ENCODE measurements at places on chromosomes 11 and 22.
A peak's percentile ranks its signal among the peaks of the same experiment; 100 is the strongest.

GRCh38 chr11:28528217-28528616 lies 420.0 kb downstream of the METTL15 start:
- no peak for DNase-seq

DNA sequence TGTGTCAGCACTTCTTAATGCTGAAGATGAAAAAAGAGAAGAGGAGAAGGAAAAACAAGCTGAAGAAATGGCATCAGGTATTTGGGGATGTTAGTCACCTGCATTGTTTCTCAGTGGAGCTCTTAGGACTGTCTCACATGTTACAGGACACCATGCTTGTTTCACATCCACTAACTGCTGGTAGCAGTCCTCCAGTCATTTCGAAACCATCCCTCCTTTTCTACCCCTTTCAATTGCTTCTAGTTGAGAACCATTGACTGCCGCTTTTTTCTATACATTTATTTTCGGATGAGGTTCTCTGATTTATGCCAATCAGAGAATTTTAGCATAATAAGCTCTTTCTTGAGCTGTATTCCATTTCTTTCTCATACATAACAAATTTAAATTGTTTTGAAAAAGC lies 21.5 kb downstream of the BIRC2 start:
- DNase-seq, result no peak

DNA sequence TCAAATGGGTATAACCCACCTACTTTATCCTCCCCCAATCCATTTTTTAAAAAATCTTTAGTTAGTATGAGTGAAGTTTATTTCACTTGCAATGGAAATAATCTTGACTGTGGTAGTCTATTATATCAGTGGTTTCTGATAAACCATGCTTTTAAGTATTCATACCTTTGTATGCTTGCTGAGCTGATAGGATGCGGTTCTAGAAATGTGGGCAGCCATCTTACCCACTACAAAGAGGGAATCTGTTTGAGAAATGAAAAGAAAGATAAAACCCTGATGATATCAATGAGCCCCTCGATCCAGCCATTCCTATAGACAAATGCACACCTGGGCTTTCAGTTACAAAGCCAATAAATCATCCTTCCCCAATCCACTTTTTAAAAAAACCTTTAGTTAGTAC lies 13.8 kb upstream of the PVALB start:
- DNase-seq, result no peak

GRCh38 chr11:114036147-114036811 lies 23.2 kb upstream of the ZBTB16 start:
- DNase-seq, result peak; percentile 14

DNA sequence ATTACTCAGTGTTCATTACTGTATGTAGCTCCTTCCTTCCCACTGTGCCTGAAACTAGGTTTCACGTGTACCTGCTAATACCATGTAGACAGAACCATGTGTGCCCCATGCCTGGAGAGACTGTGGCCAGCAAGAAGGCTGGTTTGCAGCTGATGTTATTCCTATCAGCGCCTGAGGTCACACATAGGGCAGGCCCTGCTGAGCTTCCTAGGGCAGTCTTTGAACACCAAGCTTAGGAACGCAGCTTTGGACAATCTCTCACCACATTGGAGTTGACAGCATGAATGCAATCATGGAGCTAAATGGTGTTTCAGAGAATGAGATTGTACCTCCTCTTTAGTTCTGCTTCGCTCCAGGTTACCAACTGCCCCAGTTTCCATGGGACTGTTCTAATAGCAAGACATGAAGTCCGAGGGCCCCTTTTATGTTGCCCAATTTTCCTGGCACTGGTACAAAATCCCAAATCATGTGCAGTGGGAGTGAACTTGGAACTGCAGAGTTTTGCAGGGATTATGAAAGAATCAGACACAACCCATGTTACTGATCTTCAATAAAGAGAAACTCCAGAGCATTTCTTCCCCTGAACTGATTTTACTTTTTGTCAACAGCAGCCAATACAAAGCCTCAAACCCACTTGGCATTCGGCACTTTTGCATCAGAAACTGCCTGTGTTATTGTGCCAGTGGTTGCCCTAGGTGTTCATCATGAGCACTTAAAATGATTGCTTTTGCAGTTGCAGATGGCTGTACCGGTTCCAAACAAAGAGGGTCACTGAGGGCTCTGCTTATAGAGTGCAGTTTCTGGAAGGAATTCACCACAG lies 154.2 kb upstream of the TTC12 start:
- no peak for DNase-seq

GRCh38 chr11:2213890-2214526 lies 42.4 kb upstream of the TH start:
- no peak for DNase-seq

DNA sequence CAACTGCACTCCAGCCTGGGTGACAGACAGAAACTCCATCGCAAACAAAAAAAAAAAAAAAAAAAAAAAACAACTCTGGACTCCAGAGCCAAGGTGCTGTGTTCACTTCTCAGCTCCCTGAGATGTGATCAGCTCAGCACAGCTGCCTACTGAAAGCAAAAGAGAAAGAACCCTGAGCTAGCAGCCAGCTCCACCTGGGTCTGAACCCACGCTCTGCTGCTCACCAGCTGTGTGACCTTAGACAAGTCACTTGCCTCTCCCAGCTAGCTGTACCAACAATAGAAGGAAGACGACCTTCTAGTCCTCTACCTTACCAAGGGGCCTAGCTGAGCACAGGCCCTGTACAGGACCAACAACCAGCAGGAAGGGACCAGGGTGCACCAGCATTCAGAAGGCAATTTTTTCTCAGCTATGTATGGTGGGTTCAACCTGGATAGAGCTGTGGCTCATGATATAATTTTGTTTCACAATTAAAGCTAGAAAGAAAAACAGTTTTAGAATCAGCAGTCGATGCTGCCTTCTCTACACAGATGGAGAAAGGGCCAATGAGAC lies 3.8 kb downstream of the DGCR2 start:
- no peak for DNase-seq

GRCh38 chr11:5593146-5593545 lies 3.3 kb upstream of the TRIM6 start:
- DNase-seq, result no peak

- DNase-seq, result no peak
These were observed 2.4 kb downstream of the ATF4 start for GRCh38 chr22:39522567-39523300.

GRCh38 chr11:117591316-117592039 lies 205.5 kb downstream of the DSCAML1 start:
- DNase-seq, result no peak

DNA sequence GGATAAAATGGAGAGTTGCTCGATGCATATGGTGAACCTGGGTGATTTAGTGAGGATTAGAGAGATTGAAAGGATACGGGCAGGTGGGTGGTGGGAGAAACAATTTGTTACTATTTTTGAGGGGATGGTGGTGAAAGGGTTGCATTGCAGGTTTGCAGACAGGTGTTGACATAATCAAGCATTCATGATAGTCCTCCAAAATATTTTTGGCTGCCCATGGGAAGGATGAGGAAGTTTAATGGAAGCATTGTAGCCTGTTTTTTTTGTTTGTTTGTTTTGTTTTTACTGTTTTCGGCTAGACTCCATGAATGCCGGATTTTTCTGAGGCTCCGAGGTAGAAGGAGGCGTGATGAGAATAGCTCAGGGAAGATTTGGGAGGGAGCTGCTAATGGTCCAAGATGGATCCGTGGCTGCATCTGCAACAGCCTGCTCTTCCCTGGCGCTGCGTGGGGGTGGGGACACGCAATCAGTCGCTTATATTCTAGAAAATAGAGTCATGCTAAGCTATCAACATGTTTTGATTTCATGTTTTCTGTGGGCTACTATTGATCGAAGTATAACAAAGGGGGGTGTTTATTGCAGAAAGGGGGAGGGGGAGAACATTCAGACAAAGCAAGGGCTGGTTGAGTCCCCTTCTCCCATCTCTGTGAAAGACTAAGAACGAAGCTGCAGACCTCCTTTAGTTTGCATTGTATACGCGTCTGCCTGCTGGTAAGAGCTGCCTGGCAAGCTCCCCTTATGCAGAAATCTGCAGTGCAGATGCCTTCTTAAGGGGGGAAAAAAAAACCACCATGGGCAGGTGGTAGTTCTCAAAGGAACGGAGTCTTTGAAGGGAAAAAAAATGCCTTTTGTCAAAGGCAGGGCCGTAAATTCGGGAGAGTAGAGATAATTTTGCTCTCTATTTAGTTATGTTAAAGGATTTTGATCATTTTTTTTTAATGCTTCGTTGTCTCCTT lies 1.0 kb downstream of the RTN3 start:
- no peak for DNase-seq

DNA sequence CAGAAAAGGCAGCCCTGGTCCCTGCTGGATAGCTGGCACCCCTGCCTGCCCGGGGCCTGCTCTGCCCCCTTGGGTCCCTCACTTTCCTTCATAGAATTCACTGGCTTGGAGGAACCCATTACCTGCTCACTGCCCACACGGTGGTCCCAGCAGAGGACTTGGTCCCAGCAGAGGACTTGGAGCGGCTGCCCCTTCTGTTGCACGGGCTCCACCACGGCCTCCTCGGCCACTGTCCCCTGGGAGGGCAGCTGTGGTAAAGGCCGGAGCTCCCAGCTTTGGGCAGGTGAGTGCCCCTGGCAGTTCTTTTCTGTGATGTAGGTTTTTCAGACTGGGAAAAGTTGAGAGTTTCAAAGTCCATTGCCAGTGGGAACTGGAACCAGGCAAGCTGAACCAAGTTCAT lies 25.9 kb downstream of the BRSK2 start:
- no peak for DNase-seq

DNA sequence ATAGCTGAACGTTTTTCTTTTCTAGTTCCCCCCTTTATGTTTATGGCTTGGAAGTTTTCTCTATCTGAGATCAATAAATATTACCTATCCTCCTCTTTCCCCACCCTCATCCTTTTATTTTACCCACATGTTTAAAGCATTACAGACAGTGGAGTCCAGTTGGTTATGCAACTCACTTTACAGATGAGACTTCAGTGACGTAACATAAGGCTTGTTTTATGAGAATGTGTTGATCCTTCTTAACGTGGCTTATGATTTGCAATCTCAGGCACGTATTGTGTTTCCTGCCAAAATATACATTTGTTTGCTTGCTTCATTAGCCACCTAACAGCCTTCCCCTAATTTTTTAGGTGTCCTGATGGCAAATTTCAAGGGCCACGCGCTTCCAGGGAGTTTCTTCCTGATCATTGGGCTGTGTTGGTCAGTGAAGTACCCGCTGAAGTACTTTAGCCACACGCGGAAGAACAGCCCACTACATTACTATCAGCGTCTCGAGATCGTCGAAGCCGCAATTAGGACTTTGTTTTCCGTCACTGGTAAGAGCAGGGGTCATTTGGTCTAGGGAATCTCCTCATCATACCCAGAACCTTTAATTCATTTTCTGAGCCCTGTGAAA lies 36.6 kb downstream of the TMEM45B start:
- no peak for DNase-seq

GRCh38 chr11:6319704-6320410 lies 444 bp downstream of the CAVIN3 start:
- DNase-seq, result no peak

DNA sequence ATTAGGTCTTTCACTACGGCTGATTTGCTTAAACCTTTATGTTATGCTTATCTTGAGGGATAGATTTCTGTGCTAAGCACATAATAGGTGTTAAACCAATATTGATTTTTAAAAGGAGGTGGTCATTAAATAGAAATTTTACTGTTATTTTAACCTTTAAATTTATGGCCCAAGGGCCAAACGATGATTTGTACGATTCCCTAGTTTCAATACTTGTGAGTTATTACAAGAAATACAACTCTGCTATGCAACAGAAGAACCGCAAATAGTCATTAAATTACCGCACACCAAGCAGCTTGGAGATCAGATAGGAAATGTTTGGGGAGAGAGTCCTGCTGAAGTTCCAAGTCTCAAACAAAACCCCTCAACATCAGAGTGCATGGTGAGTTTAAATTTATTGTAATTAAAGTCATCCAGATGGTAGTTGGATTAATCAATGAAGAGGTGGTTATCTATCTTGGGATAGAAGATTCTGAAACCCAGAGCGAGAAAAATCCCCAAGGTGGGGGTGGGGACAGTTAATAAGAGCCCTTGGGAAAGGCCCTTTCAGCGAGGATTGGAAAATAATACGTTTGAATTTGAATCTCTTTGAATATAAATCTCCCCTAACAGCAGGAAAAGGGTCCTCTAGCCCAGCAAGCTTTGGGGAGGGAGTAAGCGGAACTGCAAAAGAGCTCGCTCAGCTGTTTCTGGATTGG lies 805 bp upstream of the QSER1 start:
- no peak for DNase-seq

DNA sequence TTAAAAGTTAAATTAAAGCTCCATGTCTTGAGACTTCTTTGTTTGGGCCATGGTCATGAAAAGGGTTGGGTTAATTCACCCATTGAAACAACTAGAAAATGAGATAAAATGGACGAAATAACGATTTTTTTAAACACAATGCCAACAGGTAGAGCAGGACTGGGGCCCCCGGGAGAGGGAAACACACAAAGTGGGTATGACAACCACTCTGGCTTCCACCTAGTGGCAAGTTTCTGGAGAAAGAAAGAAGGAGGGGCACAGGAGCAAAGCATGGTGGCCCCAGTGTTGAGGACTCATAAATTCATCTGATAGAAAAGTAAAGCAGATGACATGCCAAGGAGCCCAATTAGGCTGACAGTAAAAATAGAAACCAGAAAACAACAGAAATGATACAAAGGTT lies 68.4 kb downstream of the MYEOV start:
- no peak for DNase-seq

GRCh38 chr11:6455070-6455469 lies 14.3 kb upstream of the HPX start:
- no peak for DNase-seq

GRCh38 chr11:28887681-28888080 lies 779.5 kb downstream of the METTL15 start:
- no peak for DNase-seq

GRCh38 chr11:132744771-132745170 lies 787.5 kb downstream of the OPCML start:
- DNase-seq, result no peak

DNA sequence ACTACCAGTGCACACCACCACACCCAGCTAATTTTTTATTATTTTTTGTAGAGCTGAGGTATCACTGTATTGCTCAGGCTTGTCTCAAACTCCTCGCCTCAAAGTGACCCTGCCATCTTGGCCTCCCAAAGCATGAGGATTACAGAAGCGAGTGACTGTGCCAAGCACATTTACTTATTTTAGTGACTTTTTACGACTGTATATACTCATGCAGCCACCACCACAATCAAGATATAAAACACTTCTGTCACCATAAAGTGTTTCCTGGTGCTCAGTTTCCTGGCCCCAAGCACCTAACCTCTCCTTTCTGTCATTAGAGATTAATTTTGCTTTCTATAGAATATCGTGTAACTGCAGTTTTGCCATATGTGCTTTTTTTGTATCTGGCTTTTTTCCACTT lies 25.9 kb downstream of the ELP4 start:
- DNase-seq, result no peak

- DNase-seq, result no peak
These were observed 583.9 kb upstream of the API5 start for GRCh38 chr11:42727879-42728278.
